ENCODE measurements at places on chromosomes 4 and X.
A peak's percentile ranks its signal among the peaks of the same experiment; 100 is the strongest.

- no peak for DNase-seq
Observed at GRCh38 chr4:185435466-185435865, 9.7 kb upstream of the UFSP2 start.

- DNase-seq = no peak
Observed at GRCh38 chrX:132181364-132181763, 37.9 kb downstream of the RAP2C start.

DNA sequence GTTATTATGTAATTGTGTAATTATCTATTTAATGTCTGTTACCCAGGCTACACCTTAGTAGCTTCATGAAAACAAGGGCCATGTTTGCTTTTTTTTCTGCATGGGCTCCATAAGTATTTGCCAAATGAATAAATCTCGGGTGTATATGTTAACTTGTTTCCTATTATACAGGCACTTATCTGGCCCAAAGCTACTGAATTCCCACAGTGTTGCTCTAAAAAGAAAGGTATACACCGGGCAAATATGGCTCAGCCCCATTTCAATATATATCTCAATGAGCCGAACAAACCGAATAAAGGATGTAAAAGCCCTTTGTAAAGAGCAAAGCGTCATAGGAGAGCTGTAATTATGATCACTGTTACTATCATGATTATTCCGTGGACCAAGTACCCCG is 767 bp downstream of the PAQR3 start:
- DNase-seq = no peak

DNA sequence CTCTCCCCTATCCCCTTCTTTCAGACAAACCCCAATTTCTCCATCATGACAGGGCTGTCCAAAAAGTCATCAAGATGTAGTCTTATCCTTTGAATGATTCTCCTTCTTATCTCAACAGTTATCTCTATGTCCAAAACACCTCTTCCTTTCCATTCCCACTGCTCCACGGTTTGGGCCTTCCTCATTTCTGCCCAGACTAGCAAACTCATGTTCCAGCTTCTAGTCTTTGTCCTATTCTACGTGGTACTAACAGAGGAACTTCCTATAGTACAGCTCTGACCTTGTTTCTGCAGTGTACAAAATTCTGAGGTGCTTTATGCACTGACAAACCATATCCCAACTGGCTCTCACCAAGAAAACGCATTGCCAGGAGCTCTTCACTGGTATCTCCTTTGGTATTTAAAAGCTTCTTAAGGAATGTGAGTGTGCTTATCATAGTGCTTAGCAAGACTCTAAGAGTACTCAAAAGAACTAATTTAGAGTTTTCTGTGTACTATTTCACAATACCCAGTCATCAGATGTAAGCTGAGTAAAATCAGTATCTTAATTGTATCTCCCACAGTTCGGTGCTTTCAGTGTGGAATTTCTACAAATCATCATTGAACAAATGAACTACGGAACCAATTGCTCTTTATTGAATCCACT is 65.5 kb downstream of the MAML3 start:
- no peak for DNase-seq

- no peak for DNase-seq
Observed at GRCh38 chr4:173682609-173683008, 152.6 kb upstream of the HAND2 start.

- no peak for DNase-seq
Observed at GRCh38 chrX:139211568-139212182, 318.9 kb upstream of the F9 start.

- DNase-seq = no peak
Observed at GRCh38 chrX:40933706-40934425, 151.4 kb upstream of the USP9X start.

- no peak for DNase-seq
Observed at GRCh38 chr4:149784018-149784417, 31.6 kb downstream of the IQCM start.

GRCh38 chrX:149097786-149098185 is 407.3 kb downstream of the IDS start:
- DNase-seq = no peak

GRCh38 chr4:36224972-36225903 is 19.1 kb downstream of the ARAP2 start:
- DNase-seq = no peak

GRCh38 chr4:70838666-70839588 is 763 bp downstream of the GRSF1 start:
- DNase-seq = peak; percentile 39

- no peak for DNase-seq
Observed at GRCh38 chrX:47489507-47490275, 6.7 kb upstream of the ZNF41 start.

- DNase-seq = no peak
Observed at GRCh38 chr4:137711502-137711901, 179.2 kb upstream of the PCDH18 start.

GRCh38 chr4:67555447-67555846 is 3.1 kb upstream of the STAP1 start:
- DNase-seq = no peak

- no peak for DNase-seq
Observed at GRCh38 chr4:156971165-156971675, 379 bp downstream of the PDGFC start.

- DNase-seq = no peak
Observed at GRCh38 chr4:168138143-168138542, 45.8 kb downstream of the ANXA10 start.

- no peak for DNase-seq
Observed at GRCh38 chr4:17163156-17163771, 264.8 kb upstream of the LDB2 start.

- no peak for DNase-seq
Observed at GRCh38 chr4:184380707-184381106, 93.6 kb downstream of the IRF2 start.

All from stimulated activated CD8-positive, alpha-beta memory T cell treated with anti-CD3 and anti-CD28 coated beads, Interleukin-4, amount 100 ng/mL, for 1 hour (primary cell).